Iris pigment epithelial cell (primary cell): ENCODE measurements at places on chromosomes 13 and 19.

GRCh38 chr13:47126432-47126831 lies 229.6 kb upstream of the HTR2A start:
- DNase-seq = peak; percentile 7

DNA sequence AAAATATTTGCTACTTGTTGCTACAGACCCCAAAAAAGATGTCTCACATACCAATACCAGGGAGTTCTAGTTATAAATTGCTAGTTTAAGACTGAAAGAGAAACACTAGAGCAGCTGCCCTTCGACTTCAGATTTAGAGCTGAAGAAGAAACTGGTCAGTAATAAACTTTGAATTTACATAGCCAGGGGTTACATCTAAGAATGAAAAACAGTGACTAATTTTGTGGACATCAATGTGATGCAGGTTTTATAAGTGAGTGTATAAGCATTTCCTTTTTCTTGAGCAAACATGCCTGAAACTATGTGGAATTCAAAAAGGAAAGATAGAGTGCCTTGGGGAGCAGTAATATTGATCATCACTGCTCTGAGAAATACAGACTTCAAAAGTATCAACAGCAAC lies 724.9 kb upstream of the MIR17HG start:
- DNase-seq = peak; percentile 67

GRCh38 chr13:45240143-45240542 lies 39.3 kb upstream of the KCTD4 start:
- DNase-seq = no peak

- DNase-seq = no peak
Measured at GRCh38 chr19:31118287-31118955, 230.8 kb downstream of the TSHZ3 start.

DNA sequence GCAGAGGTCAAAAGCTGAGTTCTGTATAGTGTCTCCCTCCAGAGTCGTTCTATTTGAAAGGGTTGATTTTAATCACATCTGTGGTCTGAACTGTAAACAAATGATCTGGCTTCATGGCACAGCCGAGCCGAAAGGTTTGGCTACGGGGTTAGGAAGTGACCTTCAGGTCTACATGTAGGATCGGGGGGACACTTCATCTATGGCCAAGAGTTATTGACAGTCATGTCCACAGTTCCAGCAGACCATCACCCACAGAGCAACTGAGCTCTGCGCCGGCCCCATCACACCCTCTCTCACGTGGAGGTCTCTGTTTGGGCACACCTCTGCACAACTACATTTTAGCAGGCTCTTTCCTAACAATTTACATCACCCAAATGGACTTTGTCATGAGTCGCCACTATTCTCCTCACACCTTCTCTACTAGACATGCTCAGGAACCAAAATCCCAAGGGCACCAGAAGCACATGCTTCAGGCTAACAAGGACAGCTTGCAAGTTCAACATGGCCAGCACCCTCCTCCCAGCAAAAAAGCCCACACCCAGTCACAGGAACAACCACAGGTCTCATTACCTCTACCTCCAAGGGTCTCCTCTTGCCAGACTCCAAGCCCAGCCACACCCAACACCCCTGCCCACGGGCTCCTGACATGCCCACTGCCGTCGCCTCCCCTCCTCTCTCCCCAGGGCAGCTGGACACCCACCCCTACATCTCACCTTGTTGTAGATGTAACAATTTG lies 36.1 kb upstream of the EPHX3 start:
- DNase-seq = no peak

DNA sequence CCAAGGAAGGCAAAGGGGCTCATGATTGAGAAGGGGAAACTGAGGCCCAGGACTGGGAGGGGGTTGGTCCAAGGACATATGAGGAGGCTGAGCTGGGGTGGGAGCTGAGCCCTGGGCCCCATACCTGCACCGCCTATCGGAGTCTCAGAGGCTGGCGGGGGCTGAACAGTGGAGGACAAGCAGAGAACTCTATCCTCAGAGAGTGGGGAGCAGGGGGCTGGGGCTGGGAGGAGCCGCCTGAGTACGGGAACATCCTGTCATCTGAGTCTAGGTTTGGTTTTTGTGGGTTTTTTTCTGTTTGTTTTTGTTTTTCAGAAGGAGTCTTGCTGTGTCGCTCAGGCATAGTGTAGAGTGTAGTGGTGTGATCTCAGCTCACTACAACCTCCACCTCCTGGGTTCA lies 6.2 kb downstream of the ARRDC2 start:
- no peak for DNase-seq

GRCh38 chr19:31385744-31386143 lies 36.5 kb upstream of the TSHZ3 start:
- DNase-seq = no peak

- no peak for DNase-seq
Measured at GRCh38 chr19:1945899-1946298, 4.9 kb downstream of the CSNK1G2 start.

DNA sequence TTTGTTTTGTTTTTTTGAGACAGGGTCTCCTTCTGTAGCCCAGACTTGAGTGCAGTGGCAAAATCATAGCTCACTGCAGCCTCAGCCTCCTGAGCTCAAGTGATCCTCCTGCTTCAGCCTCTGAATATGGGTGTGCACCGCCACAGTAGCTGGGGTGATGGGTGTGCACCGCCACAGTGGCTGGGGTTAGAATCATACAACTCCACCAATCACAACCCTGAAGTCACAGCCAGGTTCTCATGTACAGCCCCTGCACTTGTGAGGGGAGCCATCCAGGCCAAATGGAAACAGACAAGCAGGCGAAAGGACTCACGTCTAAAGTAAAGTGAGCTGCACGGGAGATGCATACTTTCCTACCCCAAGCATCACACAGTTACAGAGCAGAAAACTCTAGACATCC lies 63.1 kb upstream of the RANBP3 start:
- no peak for DNase-seq

DNA sequence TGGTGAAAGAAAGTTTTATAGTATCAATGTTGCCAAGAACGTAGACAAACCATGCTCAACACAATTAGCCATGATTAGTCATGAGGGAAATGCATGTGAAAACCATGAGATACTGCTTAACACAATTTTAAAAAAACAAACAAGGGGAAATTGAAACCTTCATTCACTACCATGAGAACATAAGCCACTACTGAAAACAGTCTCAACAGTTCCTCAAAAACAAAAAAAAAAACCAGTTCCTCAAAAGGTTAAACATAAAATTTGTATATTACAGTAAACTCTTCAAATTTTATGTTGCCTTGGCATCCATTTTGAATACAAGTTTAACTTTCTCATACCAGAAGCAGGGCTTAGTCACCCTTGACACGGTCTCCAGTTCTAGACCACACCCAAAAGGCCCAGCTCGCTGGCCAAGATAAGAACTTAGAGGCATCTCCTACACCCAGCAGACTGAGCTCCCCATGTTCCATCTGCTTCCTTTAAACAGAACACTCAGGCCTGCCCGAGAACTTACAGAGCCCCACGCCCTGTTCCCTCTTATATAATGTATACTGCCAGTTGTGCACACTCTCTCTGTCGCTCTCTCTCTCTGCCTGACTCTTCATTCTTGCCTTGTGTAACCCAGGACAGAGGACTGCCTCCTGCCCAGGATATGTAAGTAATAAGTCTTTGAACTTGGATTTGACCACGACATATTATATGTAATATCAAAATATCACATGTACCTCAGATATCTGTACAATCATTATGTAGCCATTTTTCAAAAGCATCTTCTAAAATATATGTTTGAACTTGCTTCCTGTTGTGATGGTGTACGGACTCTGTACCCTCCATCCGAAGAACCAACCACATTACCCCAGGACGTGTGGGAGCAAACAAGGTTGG lies 67.4 kb downstream of the STK24 start:
- peak; percentile 91 for DNase-seq

GRCh38 chr13:74190999-74191398 lies 56.8 kb upstream of the KLF12 start:
- no peak for DNase-seq

- DNase-seq = no peak
Measured at GRCh38 chr13:76519685-76520084, 366.5 kb downstream of the KCTD12 start.

DNA sequence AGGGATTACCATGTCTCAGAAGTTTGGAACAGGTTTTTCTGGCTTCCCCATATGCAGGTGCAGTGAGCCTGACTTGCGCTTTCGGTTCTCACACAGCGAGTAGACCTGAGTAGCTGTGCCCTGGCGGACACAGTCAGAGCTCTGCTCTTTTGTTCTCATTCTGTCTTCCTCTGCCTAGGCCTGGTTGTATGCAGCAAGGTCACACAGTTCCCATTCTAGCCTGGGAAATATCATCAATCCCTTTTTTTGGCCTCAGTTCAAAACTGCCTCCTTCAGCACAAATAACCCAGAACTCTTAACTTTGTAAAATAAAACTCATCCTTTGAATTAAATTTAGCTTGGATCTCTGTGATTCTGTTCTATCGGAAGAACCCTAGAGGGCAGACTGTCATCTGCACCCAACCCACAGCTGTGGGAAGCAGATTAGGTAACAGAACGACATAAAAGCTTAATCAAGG lies 10.2 kb downstream of the OXGR1 start:
- no peak for DNase-seq

GRCh38 chr19:12199757-12200419 lies 37.0 kb downstream of the ZNF136 start:
- DNase-seq = no peak

DNA sequence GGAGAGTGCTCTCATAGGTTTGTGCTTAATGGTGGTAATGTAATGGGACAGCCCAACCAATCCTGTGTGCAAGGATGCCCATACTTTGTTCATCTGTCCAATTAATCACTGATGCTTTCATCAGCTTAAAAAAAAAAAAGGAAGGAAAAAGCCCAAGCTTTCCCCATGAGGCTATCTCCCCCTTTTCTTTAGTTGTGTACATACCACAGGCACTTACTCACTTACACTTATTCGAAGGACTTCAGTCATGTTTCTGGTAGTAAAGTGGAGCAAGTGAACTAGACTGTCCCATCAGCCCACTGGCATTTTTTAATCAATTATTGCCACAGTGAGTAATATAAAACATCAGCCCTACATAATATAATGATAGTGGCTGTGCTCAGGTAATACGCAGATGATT lies 183.5 kb upstream of the UFM1 start:
- peak; percentile 45 for DNase-seq

- DNase-seq = no peak
Measured at GRCh38 chr13:49464085-49464484, 20.0 kb downstream of the SETDB2 start.
